PC-9 (cell line): ENCODE measurements at places on chromosomes 4 and X. TPM values are rescaled to one million over a fixed set of nuclear protein-coding genes. Genes with fewer than 3 reads are reported as not detected.

- DNase-seq: no peak
These were observed 72.9 kb upstream of the MTM1 start for GRCh38 chrX:150495496-150495895.

- DNase-seq: peak; percentile 12
These were observed 2.5 kb downstream of the CXorf38 start for GRCh38 chrX:40644821-40645358.

DNA sequence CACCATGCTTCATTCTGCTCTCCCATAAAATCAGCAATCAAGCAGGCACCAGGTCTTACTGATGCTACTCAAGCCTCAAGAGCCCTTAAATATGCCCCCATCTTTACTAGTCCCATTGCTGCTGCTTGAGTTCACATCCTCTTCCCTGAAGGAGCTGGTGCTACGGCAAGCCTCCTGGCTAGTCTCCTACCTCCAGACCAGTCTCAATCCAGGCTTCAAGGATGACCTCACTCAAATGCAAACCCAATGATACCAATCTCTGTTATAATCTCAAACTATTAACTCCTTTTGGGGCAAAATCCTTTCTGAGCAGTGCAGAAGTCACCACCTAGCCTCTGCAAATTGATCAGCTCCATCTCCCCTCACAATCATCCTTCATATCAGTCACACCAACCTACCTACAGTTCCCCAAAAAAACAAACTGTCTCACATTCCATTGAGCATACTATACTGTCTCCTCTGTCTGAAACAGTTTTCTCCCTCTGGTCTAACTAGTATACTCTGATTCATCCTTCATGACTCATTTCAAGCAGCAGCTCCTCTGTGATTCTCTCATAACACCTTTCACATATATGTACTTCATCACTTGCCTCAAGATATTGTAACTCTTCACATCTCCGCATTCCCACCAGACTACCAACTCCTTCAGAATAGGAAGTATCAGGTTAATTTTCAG, 30.0 kb downstream of the PAPSS1 start:
- DNase-seq: peak; percentile 92

DNA sequence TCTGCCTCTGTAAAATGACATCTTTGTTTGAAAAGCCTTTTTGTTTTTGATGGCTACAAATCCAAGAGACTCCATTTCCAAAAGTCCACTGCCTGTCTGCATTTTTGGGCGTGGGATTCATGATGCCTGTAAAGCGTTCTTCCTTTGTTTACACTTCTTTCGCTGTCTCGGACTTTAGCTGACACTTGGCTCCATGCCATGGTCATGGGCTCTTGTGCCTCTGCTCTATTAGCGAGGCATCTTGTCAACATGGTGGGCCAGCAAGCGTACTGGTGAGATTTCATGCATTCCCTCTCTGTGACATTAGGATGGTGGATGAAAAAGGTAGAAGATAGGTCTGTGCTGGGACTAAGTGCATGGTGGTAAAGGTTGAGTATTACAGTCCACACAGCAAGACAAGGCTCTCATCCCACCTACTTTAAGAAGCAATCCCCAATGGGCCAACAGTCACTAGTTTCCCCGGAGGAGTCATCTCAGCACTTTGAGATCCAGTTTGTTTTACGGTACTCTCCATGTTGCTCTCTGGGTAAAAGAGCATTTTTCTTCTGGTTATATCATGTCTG, 298.2 kb upstream of the KLF3 start:
- no peak for DNase-seq

The FAM241A gene
- 0.78 and 1.4 TPM in 2 replicates for total RNA-seq

The WAS gene
- total RNA-seq: 0.22 TPM in 1 of 2 replicates, not detected in the other

DNA sequence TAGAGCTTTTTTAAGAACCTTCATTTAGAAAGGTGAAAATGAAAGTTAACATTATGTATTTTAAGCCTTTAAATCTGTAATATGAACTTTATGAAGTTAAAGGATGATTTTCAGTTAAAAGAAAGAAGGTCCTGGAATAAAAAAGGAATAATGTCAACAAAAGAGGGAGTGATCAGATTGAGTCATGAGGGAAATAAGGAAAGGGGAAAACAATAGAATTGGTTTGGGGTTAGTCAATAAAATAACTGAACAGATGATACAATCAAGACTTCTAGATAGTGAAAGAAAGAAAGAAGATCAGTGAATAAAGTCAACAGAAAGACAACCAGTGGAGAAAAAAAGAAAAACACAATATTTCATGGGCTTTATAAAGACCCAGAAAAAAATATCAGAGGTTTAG, 291.6 kb upstream of the ARSJ start:
- DNase-seq: no peak

DNA sequence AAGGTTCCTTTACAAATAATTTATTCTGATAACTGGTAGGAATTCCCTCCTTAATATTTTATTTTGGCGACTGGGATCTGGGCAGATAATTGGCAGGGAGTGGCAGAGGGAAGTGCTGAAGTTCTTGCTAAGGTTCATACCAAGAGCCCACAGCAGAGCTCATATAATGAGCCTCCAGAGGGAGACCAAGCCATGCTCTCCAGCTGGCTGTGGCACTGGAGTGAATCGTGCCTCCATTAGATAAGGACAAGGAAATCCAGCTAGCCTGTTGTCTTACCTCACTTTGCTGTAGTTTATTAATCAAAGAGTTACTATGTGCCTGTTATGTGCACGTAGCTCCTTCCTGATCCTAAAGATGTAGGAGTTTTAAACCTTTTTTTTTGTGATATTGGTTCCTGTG, 1.3 kb downstream of the ASB12 start:
- no peak for DNase-seq

- no peak for DNase-seq
These were observed 24.0 kb downstream of the CYTL1 start for GRCh38 chr4:4995103-4995907.

The EPGN gene
- total RNA-seq: 4.5 and 5.5 TPM in 2 replicates

The ANOS1 gene
- total RNA-seq: 0.22 and 0.90 TPM in 2 replicates

DNA sequence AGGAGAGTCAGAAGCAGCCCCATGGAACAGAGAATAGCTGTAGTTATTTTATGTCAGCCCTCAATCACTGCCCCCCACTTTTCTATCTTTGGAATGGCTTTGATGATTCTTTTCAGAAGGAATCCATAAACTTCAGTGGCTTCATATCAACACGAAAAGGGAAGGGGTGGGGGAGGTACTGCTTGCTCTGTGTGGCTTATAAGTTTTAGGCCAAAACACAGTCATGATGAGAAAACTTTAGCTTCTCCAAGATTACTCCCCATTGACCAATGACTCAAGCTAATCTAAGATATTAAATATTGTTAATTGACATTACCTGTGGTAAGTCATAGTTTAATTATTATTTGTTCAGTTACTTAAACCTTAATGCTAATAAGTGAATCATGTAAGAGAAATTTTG, 669.6 kb upstream of the FAM241A start:
- no peak for DNase-seq

GRCh38 chr4:110193822-110194761, 4.3 kb downstream of the ELOVL6 start:
- DNase-seq: no peak

GRCh38 chr4:56681158-56681852, at the start of gene HOPX:
TSS of gene HOPX (minus strand) at chr4:56681296. CDS start at chr4:56657816, 23,480 bp downstream.
- peak; percentile 59 for DNase-seq

The ASB11 gene
- total RNA-seq: not detected in 2 replicates

The ADH1A gene
- not detected in 2 replicates for total RNA-seq
